ENCODE measurements at places on chromosomes 5 and 9.

- no peak for DNase-seq
Observed at GRCh38 chr5:160097991-160098390, 21.3 kb downstream of the PWWP2A start.

GRCh38 chr5:1078851-1079250 is 33.0 kb downstream of the SLC12A7 start:
- no peak for DNase-seq

- no peak for DNase-seq
Observed at GRCh38 chr5:6029811-6030271, 348.5 kb downstream of the MED10 start.

- no peak for DNase-seq
Observed at GRCh38 chr5:150632305-150633160, 7.9 kb upstream of the SYNPO start.

DNA sequence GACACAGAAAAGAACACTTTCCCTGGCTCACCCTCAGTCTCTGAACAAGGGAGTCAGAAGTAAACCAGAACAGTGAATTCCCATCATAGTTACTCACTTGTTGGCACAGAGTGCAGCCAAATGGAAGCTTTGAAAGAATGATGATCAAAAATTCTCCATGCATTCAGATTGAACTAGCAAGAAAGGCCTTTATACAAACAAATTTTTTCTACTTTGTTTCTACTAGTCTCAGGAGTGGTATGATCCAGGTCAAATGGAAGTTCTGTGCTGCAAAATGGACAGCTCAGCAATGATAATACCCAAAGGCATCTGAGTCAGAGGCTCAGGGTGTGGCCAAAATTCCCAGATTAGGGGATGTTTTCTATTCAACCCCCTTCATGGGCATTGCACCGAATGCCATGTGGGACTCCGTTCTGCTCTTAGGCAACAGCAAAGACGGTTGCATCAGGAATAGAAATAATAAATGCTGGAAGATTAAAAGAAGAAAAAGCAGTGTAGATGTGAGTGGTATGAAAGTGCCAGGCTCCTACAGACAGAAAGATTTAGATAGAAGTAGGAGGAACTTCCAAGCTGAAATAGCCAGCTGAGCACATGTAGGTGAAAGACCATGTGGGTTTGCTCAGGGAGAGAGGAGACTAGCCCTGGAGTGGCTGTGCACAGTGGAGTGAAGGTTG is 24.0 kb upstream of the ASPN start:
- no peak for DNase-seq

DNA sequence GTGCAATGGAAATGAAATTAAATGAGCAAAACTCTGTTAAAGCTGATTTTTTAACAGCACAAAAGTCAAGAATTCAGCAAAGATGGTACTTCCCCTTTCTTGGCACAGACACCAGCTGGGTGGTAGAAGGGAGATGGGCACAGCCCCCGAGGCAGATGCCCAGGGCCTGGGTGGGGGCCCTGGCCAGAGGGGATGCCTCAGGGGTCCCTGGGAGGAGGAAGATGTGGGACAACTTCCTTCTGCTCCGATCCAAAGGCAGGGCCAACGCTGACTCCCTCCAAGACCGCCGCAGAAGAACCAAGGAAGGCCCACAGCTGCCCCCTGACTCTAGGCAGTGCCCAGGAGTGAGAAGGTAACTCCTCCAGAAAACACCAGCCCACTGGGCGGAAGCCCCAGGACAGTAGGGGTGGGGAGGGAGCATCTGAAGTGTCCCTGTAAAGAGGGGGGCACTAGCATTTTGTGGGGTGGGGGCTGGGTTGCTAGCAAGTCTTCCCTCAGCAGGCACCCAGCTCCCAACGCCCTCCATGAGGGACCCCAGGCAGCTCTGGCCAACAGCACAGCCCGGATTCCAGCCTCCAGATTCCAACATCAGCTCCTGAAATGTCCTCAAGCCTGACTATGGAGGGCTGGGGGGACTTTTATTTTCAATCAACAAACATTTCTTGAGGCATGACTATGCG is 4.9 kb downstream of the NACC2 start:
- no peak for DNase-seq

GRCh38 chr5:115932991-115933390 is 29.3 kb upstream of the LVRN start:
- no peak for DNase-seq

GRCh38 chr5:117496801-117497200 is 922.2 kb upstream of the SEMA6A start:
- DNase-seq: no peak

DNA sequence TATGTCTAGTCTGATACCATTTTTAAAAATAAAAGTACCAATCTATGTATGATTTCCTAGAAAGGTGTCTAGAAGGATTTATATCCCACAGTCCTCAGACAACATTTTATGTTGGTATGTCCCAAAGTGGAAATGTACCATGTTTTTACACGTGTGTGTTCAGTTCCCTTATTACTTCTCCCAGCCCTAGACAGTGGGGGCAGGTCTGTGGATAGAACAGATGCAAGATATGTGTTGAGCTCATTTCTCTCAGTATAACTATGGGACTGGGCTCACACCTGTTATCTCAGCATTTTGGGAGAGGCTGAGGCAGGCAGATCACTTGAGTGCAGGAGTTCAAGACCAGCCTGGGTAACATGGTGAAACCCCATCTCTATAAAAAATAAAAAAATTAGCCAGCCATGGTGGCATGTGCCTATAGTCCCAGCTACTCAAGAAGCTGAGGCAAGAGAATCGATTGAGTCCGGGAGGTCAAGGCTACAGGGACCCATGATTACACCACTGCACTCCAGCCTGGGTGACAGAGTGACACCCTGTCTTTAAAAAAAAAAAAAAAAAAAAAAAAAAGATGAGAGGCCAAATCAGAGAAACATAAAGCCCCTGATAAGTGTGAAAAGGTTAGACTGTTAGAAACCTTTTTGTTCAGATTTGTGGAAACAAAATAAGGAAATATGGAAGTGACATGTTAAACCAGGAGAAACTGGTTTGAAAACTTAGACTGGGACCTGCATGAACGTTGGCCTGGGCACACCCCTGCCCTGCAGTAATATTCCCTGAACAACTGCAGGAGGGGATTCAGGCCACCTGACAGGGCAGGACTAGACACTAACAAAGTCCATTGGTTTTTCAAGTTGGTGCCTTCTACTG is 7.4 kb upstream of the SLC2A8 start:
- no peak for DNase-seq

- DNase-seq: no peak
Observed at GRCh38 chr5:82593481-82593880, 315.3 kb upstream of the RPS23 start.

Data from activated CD4-positive, alpha-beta T cell treated with anti-CD3 and anti-CD28 coated beads for 48 hours (primary cell).